OCI-LY7 (cell line): ENCODE measurements at places on chromosomes 16 and 17. TPM values are rescaled to one million over a fixed set of nuclear protein-coding genes. Genes with fewer than 3 reads are reported as not detected.

GRCh38 chr17:69558796-69559195 is 144.3 kb downstream of the MAP2K6 start:
- DNase-seq: no peak

GRCh38 chr17:62076864-62077788 is 12.0 kb upstream of the MED13 start:
- no peak for DNase-seq

DNA sequence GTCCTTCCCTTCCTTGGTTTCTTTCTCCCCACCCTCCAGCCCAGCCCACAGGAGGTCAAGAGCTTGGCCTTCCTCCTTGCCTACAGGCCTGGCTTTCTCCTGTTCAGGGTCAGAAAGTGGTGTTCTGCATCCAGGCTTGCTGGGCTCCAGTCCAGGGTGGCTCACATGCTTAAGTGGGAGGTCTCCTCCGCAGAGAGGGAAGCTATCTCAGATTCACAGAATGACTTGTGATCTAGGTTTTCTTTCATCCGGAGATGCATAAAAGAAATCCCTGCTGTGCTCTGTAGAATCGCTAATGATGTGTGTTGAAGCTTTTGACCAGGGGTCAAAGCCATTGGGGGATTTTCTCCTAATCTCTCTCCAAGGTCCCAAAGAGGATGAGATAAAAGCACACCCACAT is 382.3 kb upstream of the EEF2KMT start:
- DNase-seq: no peak

DNA sequence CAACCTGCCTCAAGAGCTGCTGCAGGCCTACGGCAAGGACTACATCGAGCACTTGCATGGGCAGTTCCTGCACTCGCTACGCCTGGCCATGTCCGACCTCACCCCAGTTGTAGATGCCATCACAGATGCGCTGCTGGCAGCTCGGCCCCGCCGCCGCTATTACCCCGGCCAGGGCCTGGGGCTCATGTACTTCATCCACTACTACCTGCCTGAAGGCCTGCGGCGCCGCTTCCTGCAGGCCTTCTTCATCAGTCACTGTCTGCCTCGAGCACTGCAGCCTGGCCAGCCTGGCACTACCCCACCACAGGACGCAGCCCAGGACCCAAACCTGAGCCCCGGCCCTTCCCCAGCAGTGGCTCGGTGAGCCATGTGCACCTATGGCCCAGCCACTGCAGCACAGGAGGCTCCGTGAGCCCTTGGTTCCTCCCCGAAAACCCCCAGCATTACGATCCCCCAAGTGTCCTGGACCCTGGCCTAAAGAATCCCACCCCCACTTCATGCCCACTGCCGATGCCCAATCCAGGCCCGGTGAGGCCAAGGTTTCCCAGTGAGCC is 5.8 kb downstream of the HSD11B2 start:
- DNase-seq: no peak

DNA sequence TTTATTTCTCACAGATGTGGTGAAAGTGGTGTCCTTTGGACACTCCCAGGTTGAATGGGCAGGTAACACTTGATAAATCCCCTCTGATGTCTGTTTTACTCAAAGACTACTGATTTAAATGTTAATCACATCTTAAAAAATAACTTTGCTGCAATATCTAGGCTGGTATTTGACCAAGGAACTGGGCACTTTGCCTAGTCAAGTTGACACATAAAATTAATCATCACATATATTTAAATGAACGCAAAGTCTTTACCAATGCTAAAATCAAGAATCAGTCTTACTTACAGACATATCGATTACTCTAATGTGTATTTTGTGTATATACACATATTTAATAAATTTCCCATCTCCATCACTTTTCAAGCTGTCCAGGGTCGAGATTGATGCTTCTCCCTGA is 7.0 kb downstream of the MT2A start:
- DNase-seq: no peak

GRCh38 chr16:68366062-68366461 is 55.2 kb downstream of the PRMT7 start:
- no peak for DNase-seq

DNA sequence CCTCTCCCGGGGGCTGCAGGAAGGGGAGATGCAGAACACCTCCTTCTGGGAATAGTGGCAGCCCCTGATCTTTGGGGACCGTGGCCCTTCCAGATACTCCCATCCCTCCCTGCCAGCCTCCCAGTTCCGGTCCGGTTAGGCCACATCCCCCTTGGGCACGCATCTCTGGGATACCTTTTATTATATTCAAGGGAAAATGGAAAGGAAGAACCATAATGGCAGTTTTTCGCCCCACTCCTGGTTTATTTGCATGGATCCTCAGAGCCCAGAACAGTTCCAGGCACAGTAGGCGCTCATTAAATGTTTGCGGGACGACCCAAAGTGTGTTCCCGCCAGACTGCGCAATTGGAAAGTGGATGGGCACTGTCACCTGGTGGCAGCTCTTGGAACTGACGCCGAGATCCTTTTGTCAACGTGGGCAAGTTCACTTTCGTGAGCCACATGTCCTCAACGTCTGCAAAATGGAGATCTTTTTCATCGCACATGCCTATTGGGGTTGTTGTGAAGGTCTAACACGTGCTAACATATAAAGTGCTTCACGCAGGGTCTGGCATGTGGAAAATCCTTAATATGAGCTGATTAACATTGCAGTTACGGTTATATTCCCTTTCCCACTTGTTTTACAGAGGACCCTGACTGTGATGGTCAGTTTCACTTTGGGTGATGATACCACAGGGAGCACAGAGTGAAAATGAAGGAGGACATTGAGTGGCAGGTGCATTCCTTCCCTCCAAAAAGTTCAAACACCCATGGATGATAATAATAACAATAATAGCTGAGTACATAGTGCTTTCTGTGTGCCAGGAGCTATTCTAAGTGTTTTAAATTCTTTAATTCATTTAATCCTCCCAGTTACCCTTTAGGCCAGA is 1.7 kb upstream of the GPRC5B start:
- peak; percentile 74 for DNase-seq

GRCh38 chr17:67157732-67158639 is 87.0 kb downstream of the HELZ start:
- peak; percentile 39 for DNase-seq

CEP295NL gene
- not detected in 2 replicates for total RNA-seq

MMP15 gene
- 0.18 and 0.21 TPM in 2 replicates for total RNA-seq

WNT3 gene
- 5.1 and 5.5 TPM in 2 replicates for total RNA-seq

DNA sequence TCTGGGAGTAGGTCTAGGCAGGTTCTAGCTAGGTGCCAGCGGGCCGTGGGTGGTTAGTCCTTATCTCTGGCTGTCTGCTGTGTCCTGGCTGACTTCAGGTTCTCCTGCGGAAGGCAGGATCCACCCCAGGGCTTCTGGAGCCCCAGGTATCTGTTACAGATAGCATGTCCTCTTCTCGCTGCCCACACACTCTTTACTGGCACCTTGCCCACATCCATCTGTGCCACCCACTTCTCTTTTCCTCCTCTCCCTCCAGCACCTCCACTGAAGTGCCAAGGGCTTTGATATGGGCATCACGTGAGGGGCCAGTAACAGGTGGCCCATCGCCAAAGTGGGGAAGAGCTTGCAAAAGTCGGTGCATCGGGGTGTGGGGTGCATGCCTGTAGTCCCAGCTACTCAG is 4.6 kb upstream of the MPP2 start:
- DNase-seq: no peak

DNA sequence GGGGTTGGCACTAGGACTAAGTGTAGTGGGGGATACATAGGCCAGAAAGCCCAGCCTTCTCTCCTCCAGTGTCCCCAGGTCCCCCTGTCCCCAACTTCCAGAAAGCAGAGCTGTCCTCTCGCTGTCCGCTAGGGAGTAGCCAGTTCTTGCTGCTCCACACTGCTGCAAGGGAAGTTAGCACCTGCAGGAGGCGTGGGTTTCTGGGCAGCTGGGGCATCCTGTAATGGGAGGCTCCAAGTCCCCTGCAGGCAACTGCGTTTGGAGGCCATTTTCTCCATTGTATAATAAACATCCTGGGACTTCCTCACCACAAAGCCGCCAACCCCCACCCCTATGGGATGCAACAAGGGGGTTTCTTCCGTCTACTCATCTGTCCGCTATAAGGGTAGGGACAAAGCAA is 1.7 kb downstream of the RPRML start:
- peak; percentile 72 for DNase-seq

- no peak for DNase-seq
Observed at GRCh38 chr16:86953631-86954391, 363.4 kb downstream of the C16orf95 start.

DNA sequence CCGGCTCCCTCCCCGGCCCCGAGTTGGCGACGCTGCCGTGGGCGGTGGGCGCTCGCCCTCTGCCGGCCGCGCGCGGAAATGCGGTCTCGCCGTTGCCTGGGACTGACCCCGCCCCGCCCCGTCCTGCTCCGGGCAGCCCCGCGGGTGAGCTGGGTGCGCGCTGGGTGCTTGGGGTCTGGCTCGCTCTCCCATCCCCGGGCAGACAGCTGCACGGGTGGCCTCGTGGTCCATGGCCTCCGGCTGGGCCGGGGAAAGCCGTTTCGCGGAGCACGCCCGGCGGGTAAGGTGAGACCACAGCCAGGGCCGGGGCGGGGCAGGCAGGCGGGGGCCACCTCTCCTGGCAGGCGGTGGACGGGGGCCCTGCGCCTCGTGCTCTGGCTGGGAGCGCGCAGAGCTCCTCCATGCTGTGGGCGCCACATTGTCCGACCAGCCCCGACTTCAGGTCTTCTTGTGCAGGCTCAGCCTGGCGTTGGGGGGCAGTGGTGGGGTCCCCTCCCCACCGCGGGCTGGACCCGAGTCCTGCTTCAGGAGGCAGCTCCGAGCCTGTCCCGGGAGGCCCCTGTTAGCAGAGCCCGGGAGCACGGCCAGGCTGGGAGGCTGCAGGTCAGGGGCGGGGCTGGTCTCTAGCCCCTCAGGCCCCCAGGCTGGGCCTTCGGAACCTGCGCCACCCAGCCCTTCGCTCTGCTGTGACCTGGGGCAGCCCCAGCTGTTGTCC is 7.0 kb upstream of the C1QTNF8 start:
- peak; percentile 59 for DNase-seq

GRCh38 chr16:23146877-23147601 is 2.2 kb downstream of the USP31 start:
- no peak for DNase-seq

DNA sequence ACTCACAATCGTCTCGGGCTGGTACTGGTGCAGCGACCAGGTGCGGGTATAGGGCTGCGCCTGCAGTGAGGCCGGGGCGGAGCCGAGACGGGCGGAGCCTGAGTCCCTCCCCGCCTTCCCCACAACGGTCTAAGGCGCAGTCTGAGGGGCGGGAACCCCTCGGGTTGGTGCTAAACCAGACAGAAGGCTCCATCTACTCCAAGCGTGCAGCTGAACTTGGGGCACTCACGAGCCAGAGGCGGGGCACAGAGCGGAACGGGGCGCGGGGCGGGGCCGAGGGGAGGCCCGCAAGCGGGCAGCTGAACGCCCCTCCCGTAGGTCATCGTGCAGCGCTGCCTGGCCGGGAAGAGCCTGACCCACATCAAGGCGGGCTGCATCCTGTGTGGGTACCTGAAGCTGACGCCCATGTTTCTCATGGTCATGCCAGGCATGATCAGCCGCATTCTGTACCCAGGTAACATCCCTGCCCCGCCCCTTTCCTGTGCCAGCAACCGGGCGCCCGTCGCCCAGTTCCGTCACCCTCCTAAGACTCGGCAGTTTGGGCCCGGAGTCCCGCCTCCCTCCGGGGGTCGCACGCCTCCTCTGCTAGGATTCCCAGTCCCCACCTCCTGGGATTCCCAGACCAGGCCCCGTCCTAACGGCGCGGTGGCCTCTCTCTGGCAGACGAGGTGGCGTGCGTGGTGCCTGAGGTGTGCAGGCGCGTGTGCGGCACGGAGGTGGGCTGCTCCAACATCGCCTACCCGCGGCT is 5.0 kb downstream of the SLC5A2 start:
- DNase-seq: no peak

DNA sequence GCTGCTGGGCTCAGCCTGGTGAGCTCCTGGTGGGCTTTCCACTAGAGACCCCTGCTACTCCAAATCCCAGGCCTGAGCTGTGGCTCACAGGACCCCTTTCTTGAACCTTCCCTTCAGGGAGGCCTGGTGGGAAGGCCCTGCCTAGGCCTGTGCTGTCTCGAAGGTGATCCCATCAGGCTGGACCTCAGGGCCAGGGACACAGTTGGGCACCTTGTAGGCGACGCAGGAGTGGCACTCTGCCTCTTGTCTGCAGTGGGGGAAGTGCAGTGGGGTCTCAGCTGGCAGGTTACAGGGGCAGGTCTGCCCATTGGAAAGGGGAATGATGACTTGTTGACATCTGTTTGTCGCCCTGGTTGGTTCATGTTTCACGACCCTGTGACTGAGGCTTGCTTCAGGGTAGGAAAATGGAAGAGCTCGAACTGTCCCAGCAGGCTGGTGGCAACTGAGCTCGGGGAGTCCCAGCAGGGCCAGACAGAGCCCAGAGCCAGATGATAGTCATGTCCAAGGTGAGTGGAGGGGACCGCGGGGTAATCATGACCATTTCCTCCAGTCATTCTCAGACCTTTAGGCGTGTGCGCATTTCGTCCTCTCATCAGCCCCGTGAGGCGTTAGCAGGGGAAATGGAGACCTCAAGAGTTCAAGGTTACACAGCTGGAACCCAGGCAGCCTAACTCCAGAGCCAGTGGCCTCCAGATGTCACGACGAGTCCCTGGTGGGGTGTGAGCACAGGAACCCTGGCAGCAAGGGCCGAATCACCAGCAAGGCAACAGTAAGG is 11.3 kb downstream of the CMIP start:
- DNase-seq: no peak

FBRS gene
- 89.8 and 97.5 TPM in 2 replicates for total RNA-seq

GRCh38 chr16:69105501-69106361 is at the start of gene HAS3:
Gene HAS3 (plus strand): TSS chr16:69105653. CDS start chr16:69109396, 3,743 bp downstream.
- peak; percentile 12 for DNase-seq

DNA sequence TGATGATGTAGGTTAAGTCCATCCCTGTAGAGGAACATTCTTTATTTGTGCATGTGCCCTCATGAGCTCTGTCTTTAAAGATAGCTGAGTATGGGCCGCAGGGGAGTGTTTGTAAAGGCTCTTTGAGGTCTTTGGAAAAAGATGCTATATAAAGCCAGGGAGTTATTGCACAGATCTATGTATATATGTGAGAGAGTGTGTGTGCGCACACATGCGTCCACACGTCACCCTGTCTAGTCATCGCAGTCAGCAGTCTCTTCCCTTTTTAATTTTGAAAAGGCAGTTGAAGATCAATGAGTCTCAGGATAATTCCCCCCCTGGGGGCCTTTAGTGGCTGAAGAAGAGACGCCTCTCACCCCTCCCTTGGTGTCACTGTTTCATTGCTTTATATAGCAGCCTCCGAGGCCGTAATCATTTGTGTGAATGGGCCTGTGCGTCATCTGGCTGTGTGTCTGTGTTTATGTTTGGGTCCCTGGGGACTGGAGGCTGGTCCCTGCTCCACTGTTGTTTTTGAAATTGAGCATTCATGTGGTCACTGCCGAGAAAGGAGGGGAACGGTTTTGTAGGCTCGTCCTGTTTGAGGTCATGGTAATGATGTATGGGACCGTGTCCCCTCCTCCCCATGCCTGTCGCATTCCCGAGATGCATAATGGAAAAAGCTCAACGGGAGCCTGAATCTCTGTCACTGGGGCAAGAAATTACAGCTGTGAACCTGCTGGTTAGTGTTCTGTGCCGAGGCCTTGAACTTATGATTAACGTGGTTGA is 143.9 kb downstream of the SNX29 start:
- DNase-seq: no peak
